Spleen (tissue), 13 donors: ENCODE measurements at places on chromosomes 12 and 14.

DNA sequence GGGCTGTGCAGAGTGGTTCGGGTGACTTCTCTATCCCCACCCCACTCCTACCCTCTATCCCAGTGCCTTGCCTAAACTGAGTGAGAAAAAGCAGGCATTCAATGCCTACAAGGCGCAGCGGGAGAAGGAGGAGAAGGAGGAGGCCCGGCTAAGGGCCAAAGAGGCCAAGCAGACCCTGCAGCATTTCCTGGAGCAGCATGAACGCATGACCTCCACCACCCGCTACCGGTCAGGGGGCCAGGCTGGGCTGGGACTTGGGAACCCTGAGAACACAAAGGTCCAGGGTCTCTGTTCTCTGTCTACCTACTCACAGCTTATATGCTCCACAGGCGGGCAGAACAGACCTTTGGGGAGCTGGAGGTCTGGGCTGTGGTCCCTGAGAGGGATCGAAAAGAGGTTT lies 11.7 kb downstream of the PRPF40B start:
- peaks cover 5% of the 10 kb centered on the region for H3K36me3 ChIP-seq
- peaks cover 16% of the 10 kb centered on the region for H3K4me1 ChIP-seq
- H3K4me3 ChIP-seq: no peak overlapping the region
- no peak for DNase-seq

DNA sequence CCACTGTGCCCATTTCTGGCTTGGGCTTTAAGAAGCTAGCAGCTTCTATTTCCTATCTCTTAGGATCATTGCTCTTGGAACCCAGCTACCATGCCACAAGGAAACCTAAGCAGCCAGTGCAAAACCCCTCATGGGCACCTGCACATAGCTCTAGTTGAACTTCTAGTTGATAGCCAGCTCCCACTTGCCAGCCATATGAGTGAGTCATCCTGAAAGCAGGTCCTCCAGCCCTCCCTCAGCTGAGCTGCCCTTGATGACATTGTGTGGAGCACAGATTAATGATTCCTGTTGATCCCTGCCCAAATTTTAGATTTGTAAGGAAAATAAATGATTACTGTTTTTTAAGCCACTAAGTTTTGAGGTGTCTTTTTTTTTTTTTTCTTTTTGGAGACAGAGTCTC lies 234.2 kb upstream of the FBXO33 start:
- H3K4me1 ChIP-seq: no peaks in the 10 kb centered on the region
- no peak overlapping the region for H3K4me3 ChIP-seq
- H3K36me3 ChIP-seq: no peaks in the 10 kb centered on the region
- no peaks in the 10 kb centered on the region for H3K27me3 ChIP-seq
- DNase-seq: no peak

- H3K36me3 ChIP-seq: no peaks in the 10 kb centered on the region
- H3K27ac ChIP-seq: no peak overlapping the region
- no peak overlapping the region for H3K4me3 ChIP-seq
- H3K27me3 ChIP-seq: no peaks in the 10 kb centered on the region
- peaks cover 75% of the 10 kb centered on the region for H3K4me1 ChIP-seq
Measured at GRCh38 chr14:61564618-61565091, 130.7 kb upstream of the HIF1A start.

- H3K4me1 ChIP-seq: peaks cover 38% of the 10 kb centered on the region
- H3K27ac ChIP-seq: peak overlapping the region; percentile 95
- no peaks in the 10 kb centered on the region for H3K27me3 ChIP-seq
- H3K36me3 ChIP-seq: no peaks in the 10 kb centered on the region
Measured at GRCh38 chr12:108730365-108731104, 783 bp downstream of the CORO1C start.
